Left lung (tissue), 14 donors: ENCODE measurements at places on chromosomes 3 and 15. TPM values are rescaled to one million over a fixed set of nuclear protein-coding genes. Genes with fewer than 3 reads are reported as not detected.
A peak's percentile ranks its signal among the peaks of the same experiment; 100 is the strongest.

GRCh38 chr15:59247364-59247763 lies 40.7 kb downstream of the LDHAL6B start:
- no peaks in the 10 kb centered on the region for H3K36me3 ChIP-seq
- peak; percentile 47 for DNase-seq
- H3K27me3 ChIP-seq: no peaks in the 10 kb centered on the region
- no peak overlapping the region for H3K4me3 ChIP-seq

DNA sequence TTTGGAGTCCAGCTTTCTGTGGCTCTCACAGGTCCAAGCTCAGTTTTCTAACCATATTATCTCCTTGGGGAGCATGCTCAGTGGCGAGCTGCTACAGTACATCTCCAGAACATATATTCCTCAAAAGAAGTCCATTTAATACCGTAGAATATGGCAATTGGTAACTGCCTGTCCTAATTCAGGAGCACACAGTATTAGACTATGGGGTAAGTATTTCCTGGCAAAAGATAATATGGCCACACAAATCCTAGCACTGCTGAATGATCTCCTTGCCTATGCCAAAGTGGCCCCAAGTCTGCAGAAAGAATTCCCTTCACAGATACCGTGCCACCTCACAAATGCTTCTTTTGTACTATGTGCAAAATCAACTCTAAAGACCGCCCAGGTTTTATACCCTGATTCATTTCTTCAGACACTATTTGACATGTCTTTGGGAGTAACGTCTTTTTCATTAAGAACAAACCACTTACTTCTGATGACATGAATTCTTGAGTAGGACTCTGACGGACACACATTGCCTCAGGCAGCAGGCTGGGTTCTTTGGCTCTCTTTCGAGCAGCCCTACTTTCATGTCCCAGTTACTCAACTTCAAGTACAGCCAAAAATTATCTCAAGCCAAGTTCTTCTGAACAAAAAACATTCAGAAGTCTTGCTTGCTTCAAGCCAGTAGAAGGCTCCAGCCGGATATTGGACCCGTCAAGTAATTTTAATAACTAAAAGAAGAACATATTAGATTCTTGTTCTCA lies 368.3 kb upstream of the DCBLD2 start:
- no peaks in the 10 kb centered on the region for H3K36me3 ChIP-seq
- DNase-seq: peak; percentile 55
- no peak overlapping the region for H3K27ac ChIP-seq
- H3K4me3 ChIP-seq: no peak overlapping the region
- no peaks in the 10 kb centered on the region for H3K27me3 ChIP-seq
- no peaks in the 10 kb centered on the region for H3K4me1 ChIP-seq

DNA sequence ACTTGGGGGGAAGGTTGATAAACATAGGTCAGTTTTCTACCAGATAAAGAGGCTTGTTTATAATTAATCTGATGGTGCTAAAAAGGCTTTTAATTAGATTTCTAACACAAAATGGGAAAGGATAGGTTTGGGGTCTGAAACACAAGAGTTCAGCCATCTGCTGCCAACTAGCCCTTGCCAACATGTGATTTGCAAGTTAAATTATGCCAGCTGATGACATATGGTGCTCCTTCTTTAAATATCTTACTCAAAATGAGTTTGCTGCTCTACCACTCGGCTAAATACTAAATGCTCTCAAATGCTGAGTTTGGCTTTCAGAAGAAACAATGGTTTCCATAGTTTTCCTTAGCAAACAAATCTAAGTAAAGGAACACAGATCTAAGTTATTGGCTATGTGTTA lies 557.8 kb upstream of the CCDC54 start:
- no peaks in the 10 kb centered on the region for H3K36me3 ChIP-seq
- no peaks in the 10 kb centered on the region for H3K27me3 ChIP-seq
- no peak overlapping the region for H3K4me3 ChIP-seq
- no peak overlapping the region for H3K27ac ChIP-seq

The SAMD7 gene
- not detected for total RNA-seq
